Activated CD4-positive, CD25-positive, alpha-beta regulatory T cell treated with anti-CD3 and anti-CD28 coated beads, Interleukin-2, amount 50 U/mL, for 72 hours (primary cell): ENCODE measurements at places on chromosomes 5 and 9.

DNA sequence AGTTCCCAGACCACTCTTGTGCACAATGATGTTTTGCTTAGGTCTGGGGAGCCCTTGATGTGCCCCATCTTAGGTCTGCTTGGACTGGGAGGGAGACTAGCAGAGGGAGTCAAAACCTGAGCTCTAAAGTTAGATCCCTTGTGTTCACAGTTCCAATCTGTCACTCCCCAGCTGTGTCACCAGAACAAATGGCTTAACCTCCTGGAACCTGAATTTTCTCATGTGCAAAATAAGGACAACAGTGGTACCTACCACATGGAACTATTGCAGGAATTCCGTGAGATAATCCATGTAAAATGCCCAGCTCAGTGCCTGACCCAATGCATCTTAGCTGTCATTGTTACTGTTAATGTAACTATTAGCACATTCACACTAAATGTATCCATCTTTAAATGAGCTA lies 45.5 kb downstream of the GALNT10 start:
- DNase-seq, result no peak

DNA sequence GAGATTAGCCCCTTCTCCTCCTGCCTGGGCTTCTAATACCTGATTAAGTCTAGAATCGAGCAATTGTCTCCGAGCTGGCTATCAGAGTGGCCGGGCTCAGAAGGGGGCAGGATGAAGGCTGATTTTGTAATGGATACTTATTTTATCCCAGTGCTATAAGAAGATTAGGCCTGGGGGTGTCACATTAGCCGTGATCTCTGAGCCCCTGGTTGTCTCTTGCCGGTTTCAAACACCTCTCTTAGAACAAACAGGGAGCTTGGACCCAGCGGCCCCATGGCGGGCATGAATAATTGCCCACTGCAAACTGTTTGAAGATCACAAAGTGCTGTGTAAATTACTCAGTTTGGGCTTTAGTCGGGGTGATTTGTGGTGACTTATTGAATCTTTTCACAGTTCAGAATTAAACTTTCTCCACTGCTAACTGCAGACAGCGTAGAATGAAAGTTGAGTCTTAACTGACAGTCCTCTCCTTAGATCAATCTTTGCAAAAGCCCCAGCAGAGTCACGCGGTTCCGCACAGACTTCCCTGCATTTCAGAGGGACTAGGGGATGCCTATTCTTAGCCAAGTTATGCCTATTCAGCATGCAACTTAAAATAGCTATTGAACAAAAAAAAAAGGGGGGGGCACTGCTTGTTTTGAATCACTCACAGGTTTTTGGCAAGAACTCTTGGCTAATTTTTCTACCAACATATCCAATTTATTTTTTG lies 200.6 kb upstream of the IRX1 start:
- DNase-seq, result no peak

DNA sequence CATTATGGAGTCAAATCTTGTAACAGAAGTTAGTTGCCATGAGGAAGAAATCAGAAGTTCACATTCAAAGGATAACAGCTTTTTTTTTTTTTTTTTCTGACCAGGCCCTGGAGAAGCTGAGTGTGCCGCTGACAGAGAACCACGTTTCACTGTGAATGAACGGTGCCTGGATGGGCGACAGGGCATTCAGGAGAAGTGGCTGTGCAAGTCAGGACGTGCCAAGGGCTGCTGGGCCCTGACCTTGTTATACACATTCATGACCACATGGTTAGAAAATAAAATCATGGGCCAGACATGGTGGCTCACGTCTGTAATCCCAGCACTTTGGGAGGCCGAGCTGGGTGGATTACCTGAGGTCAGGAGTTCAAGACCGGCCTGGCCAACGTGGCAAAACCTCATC lies 91.6 kb downstream of the ANKH start:
- DNase-seq, result no peak

DNA sequence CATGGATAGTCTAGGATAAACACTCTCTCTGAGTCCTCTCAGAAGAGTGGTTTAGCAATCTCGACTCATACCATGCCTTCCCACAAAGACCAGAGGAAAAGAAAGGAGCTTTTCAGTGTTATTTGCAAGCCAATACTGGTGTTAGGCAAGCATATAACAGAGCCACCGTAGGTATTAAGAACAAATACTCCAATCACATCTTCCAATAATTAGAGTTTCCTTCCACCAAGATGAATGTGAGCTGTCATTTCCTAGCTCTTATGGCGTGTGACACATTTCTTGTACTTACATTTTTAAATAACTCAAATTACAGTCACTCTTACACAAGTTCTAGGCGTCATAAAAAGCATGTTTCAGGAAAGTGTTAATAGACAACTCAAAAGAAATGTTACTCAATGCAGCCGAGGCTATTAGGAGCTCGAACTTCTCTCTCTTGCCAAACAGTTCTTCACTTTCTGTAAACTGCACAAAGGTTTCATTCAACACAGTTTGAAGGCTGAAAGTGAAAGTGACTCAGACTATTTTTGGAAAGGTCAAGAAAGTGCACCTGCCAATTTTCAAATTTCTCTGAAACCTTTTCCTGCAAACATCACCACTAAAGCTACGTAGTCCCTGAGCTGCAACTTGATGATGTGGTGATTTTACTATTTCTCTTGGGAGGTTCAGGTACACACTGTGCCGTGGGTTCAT lies 153.8 kb downstream of the AUH start:
- no peak for DNase-seq

- DNase-seq, result no peak
These were observed 5.0 kb downstream of the DAB2 start for GRCh38 chr5:39419796-39420195.

DNA sequence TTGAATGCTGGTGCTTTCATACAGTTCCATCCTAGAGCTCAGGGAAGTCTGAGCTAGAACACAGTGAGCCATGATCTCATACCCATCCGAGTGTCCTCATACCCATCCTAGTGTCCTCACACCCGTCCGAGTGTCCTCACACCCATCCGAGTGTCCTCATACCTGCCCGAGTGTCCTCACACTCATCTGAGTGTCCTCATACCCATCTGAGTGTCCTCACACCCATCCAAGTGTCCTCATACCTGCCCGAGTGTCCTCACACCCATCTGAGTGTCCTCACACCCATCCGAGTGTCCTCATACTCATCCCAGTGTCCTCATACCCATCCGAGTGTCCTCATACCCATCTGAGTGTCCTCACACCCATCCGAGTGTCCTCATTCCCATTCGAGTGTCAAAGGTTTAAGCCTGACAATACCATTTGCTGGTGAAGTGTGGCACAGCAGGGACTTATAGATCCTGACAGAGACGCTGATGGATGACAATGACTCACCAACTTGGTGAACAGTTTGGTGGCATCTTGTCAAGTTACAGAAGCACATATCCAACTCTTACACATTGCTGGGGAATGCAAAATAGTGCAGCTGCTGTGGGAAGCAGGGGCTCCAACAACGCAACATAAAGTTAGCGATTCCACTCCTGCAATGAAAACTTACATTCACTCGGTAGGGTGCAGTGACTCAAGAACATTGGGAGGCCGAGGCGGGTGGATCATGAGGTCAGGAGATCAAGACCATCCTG lies 77.0 kb upstream of the COL5A1 start:
- DNase-seq, result peak; percentile 3

- DNase-seq, result no peak
These were observed 475.2 kb upstream of the BRINP1 start for GRCh38 chr9:119844431-119844830.

DNA sequence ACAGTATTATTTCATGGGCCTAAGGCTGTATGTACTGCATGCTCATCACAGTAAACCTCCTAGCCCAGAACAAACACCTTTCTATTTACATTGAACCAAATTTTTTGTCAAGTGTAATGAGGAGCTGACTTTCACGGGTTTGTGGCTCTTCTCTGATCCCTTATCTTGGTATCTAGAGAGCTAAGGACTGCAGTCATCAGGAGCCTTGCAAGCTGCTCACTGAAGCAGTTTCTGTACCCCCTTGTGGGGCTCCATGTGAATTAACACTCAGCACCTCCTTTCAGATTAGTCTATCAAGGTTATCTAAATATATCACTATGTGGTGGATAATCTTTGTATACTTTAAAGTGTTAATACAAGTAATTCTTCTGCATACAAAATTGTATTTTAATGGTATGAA lies 108.2 kb downstream of the AUH start:
- DNase-seq, result no peak

- no peak for DNase-seq
These were observed 7.7 kb downstream of the RAPGEF6 start for GRCh38 chr5:131627207-131627865.

GRCh38 chr5:34790069-34790468 lies 48.9 kb upstream of the TTC23L start:
- DNase-seq, result no peak

GRCh38 chr5:132259069-132259851 lies 1.8 kb downstream of the PDLIM4 start:
- no peak for DNase-seq

GRCh38 chr5:40733434-40733833 lies 22.3 kb downstream of the TTC33 start:
- no peak for DNase-seq

DNA sequence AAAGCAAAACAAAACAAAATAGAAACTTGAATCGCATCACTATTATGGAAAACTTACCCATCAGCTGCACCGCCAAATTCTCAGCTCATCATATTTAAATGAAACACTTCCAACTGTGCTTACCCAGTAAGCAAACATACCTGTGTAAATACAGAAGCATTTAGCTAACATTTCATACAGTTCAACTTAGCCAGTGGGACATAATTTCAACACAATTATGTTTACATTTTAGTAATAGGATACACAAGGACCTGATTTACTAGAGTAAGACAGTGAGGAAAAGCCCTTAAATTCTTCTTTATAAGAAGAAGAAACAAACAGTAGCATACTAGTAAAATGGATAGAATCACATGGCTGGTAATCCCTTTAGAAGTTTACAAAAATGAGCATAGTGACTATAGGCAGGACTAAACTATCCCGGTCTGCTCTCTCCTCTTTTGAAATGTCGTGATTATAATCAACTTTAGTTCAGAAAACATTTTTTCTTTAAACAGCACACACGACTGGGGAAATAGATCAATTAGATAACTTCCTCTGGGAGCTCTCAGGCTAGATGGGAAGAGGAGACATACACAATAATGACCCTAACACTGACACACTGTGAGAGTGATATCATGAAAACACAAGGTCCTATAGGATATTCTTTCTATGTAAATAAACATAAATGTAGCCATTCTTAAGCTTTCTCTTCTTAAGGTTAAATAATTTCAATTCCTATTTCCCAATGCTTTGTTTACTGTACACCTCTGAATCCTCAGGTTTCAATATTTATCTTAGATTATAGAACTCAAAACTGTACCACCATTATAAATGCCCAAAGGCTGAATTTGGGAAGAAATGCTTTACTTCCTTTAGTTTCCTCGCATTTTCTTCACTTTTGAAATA lies 15.9 kb upstream of the CDC20B start:
- DNase-seq, result no peak

GRCh38 chr9:36970007-36970888 lies 63.8 kb downstream of the PAX5 start:
- no peak for DNase-seq

DNA sequence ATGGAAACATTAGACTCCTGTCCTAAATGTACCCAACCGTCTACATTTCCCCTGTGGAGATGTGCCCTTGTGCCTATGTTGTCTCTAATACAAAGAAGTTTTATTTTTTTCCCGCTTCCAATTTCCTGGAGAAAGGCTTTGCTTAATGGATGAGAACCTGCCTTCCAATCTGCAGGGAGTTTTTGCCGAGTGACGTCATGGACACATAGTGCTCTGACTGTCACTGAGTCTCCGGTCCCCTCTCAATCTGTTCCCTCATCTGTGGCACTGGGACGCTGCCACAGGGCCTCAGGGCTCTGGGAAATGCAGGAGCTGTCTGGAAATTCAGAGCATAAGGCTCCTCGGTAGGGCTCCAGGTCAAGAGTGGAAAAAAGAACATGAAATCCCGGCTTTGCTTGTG lies 144.8 kb downstream of the PDZD2 start:
- no peak for DNase-seq

GRCh38 chr5:56986626-56986947 lies 34.7 kb upstream of the MIER3 start:
- DNase-seq, result no peak

DNA sequence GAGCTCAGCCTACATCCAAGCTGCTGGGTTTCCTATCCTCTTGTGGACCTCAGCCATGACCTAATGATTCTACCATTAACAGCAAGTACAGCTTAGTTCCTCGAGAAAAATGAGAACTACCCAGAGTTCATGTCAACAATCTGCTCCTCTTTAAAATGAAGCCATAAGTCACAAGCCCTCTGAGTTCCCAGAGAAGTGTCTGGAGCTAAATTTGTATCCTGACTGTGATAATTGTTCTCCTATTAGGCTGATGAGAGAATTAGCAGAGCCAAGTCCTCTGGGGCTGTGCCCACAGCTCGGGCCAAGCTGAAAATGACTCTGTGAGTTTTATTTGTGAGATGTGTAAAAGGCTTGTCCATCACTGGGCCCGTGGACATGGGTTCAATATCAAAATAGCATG lies 145.1 kb upstream of the SMIM23 start:
- no peak for DNase-seq

DNA sequence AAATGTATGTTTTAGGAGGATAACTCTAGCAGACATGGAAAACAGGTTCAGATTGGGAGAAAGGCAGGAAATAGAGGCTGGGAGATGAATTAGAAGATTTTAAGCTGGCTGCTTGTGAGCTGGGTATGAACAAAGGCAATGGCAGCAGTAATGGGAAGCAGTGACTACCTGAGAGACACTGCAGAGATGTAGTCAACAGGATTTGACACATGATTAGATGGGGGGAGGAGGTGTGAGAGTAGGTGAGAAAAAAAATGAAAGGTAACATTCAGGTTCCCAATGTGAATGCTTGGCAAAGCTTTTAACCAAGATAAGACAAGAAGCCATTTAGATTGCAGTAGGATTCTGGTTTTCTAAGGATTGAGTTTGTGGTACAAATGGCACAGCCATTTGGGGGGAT lies 22.8 kb upstream of the IFNE start:
- DNase-seq, result no peak

- DNase-seq, result no peak
These were observed 30.0 kb upstream of the MACIR start for GRCh38 chr5:103228588-103228987.

DNA sequence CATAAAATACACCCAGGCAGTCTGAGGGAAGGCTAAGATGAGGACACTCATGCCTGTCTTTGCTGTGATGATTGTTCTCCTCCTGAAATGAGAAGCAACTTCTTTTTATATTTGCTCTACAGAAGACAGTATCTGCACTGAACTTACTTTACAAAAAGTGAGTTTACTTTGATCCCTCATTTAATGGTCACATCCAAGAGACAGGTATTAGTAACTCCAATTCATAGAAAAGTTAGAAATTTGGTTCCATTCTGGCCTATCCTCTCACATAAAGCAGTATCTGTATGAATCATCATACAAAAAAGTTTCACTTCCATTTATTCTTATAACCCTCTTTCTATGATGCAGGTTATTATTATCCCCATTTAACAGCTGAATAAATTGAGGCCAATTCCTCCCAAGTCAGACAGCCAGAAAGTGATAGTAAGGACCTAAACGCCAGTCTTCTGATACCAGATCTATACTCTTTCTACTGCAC lies 15.2 kb downstream of the TSTD2 start:
- no peak for DNase-seq

- DNase-seq, result no peak
These were observed 70.8 kb upstream of the EGFLAM start for GRCh38 chr5:38187532-38187931.

- DNase-seq, result no peak
These were observed at the start of gene CNTFR for GRCh38 chr9:34589636-34590380. Gene CNTFR, minus strand, starts transcription at chr9:34589724. Its CDS starts 20,743 bp downstream, at chr9:34568981.
